Stimulated activated CD4-positive, alpha-beta T cell treated with anti-CD3 and anti-CD28 coated beads, Interleukin-4, amount 100 ng/mL, for 1 hour (primary cell): ENCODE measurements at places on chromosomes 13 and 19.

- no peak for DNase-seq
Measured at GRCh38 chr19:48867746-48868113, 687 bp downstream of the PLEKHA4 start.

GRCh38 chr19:4583961-4584669 is 24.6 kb upstream of the SEMA6B start:
- DNase-seq, result peak; percentile 41

DNA sequence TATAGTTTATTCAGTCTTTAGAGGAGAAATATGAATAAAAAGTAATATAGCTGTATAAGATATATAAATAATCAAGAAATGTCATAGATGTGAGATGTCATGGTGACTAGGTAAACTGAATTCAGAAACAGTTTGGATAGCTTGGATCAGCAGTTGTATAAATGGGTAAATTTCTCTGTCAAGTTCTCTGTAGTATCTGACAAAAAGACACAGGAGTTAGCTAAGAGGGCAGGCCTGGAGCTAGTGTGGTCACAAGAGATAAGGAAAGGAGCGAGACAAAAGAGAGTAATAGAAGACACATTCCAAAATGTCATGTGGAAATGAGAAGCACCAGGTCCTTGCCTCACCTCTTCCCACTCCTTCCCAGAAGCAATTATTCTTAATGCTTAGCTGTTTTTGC is 349.0 kb downstream of the LMO7 start:
- no peak for DNase-seq

DNA sequence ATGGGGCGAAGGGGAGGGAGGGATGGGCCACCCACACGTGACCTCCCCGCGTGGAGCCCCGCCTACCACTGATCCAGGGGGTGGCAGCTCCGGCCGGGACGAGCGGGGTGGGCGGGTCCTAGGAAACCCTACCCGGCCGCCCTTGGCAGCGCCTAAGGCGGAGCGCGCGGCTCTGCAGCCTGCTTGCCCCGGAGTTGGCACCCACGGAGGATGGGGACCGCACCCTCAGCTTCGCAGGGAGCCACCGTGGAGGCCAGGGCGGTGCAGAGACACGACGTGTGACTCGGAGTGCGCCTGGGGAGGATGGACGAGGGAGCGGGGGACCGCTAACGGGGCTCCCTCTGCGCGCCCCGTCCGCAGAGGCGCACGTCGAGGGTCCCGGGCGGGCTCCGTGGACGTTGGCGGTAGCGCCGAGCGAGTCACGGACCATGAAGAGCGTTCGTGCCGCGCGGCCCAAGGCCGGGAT is at the start of gene RGS9BP:
RGS9BP (plus strand) TSS at position 129 of the 466 bp plus-strand sequence. CDS start 416 bp downstream, outside the sequence.
- DNase-seq, result peak; percentile 59

DNA sequence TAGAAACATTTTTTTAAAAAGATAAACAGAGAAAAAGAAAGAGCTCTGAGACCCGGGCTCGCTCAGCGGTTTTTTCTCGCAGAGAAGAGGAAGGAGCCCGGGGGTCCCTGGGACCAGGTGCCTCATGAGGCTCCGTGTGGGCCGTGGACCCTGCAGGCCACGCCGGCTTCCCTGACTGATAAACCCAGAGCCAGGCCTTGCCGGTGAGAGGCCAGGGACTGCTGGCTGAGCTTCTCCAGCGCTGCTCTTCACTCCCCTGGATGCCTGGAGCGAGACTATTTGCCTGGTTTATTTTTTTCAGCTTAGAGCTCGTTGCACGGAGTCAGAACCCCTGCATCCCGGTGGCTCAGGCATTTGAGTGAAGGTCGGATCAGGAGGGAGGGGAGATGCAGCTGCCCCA is 53.4 kb upstream of the F7 start:
- no peak for DNase-seq

GRCh38 chr13:82062772-82063171 is 1721.8 kb upstream of the SPRY2 start:
- DNase-seq, result no peak

DNA sequence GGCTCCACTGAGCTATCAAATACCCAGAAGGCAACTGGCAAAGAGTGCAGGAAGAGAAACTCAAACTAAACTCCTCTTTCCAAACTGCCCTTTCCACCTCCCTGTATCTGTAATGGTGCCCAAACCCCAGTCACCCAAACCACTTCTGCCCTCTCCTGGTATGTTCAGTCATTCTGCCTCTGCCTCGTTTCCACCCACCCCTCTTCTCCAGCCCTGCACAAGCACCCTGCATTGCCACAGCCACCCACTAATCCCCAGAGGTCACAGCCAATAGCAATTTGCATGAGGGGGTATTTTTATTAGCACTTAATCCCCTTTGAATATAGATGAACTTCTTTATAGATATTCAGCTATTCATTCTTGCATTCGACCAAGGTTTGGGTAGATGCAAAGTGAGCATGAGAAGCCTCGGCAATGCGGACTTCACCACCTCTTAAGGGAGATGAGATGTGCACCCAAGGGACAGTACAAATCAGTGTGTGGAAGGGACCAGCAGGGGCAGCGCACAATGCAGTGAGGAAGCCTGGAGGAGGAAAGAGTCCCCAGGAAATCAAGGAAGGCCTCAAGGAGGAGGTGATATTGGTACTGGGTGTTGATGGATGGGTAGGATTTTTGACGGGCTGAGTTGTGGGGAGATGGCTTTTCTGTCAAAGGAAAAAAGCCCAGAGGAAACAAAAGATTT is 12.4 kb downstream of the TMEM272 start:
- DNase-seq, result no peak

DNA sequence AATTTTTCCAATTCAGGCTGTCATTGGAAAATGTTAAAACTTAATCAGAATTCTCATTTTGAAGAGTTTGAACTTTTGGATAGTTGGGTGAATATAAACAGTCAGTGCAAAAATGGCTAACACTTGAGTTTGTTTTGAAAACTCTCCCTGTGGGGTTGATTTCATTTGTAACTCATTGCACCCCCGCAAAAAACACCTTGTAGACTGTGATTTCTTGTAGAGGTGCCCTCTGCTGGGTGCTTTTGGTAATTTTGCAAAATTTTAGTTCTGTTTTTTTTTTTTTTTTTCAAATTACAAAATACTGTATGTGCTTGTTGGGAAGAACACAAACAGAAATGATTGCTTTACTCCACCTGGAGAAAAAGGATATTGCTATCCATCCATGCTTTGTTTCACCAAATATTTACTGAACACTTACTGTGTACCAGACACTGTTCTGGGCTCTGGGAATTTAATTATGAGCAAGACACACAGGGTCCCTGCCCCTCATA is 28.2 kb upstream of the GPI start:
- peak; percentile 33 for DNase-seq

DNA sequence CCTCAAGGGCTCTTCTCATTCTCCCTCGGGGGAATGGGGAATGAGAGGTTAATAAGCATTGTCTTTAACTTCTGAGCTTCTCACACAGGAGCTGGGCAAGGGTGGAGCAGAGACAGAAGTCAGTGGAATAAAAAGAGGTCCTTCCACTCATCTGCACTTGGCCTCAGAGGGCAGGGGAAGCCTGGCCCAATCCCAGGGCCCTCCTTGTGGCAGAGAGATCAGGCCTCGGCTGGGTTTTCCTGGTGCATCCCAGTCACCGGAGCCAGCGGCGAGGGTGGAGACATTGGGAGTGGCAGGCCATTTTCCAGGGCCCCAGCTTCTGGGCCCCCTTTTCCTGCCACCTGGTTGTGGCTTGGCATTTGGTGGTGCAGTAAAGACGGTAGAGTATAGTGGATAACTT is 10.6 kb downstream of the CALM3 start:
- no peak for DNase-seq

DNA sequence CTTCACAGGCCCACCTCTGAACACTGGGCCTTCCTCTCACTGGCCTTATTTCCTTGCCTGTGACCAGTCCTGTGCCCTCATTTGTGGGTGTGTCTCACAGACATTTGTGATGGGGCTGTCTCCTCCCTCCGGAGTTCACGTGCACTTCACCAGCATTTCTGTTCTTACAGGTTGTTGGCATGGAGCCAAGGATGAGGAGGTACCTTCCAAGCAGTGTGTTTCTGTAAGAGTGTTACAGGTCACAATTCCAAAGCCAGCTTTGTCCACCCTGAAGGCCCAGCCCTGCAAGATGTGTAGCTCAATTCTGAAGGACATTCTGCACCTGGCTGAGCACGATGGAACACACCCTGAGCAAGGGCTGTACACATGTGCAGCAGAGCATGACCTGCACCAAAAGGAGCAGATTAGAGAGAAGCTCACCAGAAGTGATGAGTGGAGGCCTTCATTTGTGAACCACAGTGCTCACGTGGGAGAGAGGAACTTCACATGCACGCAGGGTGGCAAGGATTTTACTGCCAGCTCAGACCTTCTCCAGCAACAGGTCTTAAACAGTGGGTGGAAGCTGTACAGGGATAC is 8.1 kb downstream of the ZNF749 start:
- no peak for DNase-seq

DNA sequence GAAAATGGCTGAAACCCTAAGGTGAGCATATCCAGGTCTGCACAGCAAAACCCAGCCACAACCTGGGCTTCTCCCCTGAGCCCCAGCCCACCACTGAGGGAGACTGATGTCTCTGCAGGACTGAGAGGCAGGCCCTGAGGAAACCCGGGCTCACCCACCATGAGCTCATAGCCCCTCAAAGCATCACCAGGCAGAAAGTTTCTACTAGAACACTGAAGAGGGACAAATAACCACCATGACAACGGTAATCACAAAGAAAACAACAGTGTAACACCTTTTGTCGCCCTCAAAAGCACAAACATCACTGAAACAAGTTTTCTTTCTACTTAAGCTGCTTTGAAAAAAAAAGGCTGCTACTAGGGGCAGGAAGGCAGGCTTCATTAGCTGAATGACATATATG is 29.8 kb downstream of the TSHZ3 start:
- no peak for DNase-seq

DNA sequence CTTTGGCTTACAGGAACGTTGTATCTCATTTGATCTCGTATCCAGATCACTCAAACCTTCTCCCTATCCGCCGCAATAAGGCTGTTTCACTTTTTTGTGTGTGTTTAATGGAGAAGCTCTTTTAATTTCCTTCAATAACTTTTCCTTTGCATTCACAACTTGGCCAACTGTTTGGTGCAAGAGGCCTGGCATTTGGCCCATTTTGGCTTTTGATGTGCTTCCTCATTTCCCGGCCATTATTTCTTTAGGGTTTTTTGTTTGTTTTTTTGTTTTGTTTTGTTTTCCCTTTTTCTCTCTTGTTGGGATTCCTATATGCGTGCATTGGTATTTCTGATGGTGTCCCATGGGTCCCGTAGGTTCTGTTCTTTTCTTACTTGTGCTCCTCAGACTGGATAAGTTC is 6.1 kb upstream of the UPF3A start:
- DNase-seq, result no peak

- no peak for DNase-seq
Measured at GRCh38 chr19:10965398-10965797, 4.6 kb downstream of the SMARCA4 start.

GRCh38 chr19:49932731-49933131 is 3.4 kb upstream of the NUP62 start:
- no peak for DNase-seq

- DNase-seq, result no peak
Measured at GRCh38 chr13:24269821-24270220, 39.6 kb upstream of the C1QTNF9 start.

GRCh38 chr19:30374865-30375552 is 2.8 kb downstream of the ZNF536 start:
- no peak for DNase-seq

DNA sequence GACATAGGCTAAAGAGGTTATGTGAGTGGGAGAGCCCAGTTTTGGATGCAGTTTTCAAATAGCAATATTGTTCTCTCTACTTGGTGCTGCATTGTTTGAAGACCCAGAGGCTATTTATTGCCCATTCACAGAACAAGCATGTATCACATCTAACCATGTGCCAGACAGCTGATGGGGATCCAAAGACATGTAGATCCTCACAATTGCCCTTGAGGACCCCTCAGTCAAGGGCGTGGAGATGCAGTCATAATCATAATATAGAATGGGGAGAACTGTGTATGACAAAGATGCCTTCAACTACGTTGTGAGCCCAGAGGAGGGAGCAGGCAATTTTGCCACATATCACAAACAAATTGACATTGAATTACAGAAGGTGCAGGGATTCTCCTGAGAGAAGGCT is 70.5 kb downstream of the NHLRC3 start:
- DNase-seq, result no peak

DNA sequence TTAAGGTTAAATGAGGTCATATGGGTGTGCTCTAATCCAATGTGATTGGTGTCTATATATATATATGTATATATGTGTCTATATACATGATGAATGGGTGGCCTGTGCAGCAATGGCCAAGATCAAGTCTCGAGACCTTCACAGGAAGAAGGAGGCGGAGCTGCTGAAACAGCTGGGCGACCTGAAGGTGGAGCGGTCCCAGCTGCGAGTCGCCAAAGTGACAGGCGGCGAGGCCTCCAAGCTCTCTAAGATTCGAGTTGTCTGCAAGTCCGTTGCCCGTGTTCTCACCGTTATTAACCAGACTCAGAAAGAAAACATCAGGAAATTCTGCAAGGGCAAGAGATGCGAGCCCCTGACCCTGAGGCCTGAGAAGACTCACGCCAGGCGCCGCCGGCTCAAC is 109.8 kb downstream of the EFNB2 start:
- DNase-seq, result no peak

- no peak for DNase-seq
Measured at GRCh38 chr13:102807699-102808098, 8.8 kb downstream of the BIVM start.

DNA sequence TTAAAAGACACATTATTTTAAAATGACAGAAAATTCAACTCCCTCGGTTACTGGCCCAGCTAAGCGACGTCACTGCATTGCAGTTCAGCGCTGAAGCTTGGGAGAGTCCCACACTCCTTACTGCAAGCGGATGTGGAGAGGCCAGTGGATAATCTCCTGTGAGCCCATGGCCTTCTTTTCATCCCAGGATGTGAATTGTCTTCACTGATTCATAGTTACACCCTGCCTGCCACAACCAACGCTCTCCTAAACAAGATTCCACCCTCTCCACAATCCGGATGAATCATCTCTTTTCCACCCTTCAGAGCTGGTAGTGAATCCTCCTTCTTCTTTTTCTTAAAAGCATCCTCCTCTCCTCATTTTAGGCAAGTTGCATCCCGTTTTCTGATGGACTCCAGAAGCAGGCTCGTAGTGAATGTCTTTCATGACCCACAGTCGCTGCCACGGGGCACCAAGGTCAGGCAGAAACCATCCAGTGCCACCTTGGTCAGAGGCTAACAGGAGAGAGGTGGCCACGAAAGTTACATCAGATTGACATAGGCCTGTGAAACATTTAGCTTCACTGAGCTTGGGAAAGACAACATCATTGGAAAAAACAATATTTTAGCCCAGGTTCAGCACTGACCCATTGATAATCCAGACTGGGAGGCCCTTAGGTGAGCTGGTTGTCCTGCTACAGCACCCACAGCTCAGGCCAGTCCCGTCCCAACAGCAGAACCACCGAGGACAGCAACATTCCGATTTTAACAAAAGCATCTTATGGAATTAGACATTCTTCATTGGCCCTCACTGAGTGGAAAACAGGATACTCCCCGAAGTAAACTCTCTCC is 2.0 kb downstream of the GJB2 start:
- DNase-seq, result no peak

DNA sequence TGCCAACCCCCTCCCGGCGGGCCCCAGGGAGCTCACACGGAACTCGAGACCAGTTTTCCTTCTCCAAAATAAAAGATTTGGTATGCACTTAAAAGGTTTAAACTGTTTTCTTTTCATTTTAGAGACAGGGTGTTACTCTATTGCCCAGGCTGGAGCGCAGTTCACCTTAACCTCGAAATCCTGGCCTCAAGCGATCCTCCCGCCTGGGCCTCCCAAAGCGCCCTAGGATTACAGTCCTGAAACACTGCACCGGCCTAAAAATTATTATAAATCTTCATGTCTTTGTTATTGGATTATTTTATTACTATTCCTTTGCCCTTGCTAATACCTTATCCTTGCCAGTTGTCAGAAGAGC is 553 bp upstream of the SLC7A1 start:
- DNase-seq, result no peak

- no peak for DNase-seq
Measured at GRCh38 chr19:46030812-46031550, 8.1 kb upstream of the PGLYRP1 start.
